ENCODE measurements at places on chromosomes 12 and 14.

- no peak for DNase-seq
Observed at GRCh38 chr12:114993165-114993564, 309.2 kb upstream of the TBX3 start.

GRCh38 chr12:132070298-132070697 lies 73.8 kb downstream of the DDX51 start:
- DNase-seq: no peak

DNA sequence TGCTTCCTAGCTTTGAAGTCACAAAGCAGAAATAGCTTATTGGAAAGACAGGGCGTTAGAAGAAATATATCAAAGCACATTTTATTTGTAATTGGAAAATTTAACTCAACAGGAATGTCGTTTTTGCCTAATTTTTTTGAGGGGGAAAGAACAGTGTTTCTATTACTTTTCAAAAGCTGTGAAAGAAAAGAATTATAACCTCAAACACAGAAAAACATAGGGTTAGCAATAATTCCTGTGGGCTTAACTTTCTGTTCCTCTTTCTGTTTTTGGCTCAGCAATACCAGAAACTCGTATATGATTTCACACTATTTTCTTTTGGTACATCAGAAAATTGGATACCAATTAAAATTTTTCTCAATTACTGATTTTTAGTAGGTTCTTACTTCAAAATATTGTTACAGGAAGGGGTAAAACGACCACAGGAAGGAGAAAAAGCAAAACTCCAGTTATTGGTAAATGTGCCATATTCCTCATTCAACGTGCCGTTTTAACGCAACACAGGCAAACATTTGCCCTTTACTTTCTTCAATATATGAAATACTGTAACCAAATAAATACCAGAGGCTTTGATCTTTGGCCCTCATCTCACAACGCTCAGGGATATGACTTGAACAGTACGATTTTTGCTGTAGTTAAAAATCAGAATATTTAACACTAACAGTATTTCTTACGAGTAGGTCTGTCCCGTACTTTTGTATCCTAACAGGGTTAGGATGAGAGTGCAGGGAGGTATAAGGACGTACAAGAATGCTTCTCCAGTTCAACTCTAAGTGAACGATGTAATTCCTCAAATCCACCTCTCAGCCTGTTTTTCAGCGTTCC lies 1.3 kb upstream of the RNU6-7 start:
- no peak for DNase-seq

DNA sequence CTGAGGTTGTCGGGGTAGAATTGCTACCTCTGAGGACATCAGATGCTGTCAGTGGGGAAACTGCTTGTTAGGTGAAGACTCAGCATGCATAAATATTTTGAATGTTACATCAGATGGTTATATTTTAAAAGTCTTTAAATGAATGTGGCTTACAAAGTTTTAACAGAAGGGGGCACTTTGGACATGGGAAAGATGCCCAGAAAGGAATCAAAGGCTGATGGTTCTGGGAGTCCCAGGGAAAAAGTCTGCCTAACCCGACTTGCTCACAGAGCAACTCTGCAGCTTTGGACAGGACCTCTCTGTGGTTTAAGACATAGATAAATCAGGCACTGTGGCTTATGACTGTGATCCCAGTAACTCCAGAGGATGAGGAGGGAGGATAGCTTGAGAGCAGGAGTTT lies 474.9 kb downstream of the ATP23 start:
- DNase-seq: peak; percentile 81

DNA sequence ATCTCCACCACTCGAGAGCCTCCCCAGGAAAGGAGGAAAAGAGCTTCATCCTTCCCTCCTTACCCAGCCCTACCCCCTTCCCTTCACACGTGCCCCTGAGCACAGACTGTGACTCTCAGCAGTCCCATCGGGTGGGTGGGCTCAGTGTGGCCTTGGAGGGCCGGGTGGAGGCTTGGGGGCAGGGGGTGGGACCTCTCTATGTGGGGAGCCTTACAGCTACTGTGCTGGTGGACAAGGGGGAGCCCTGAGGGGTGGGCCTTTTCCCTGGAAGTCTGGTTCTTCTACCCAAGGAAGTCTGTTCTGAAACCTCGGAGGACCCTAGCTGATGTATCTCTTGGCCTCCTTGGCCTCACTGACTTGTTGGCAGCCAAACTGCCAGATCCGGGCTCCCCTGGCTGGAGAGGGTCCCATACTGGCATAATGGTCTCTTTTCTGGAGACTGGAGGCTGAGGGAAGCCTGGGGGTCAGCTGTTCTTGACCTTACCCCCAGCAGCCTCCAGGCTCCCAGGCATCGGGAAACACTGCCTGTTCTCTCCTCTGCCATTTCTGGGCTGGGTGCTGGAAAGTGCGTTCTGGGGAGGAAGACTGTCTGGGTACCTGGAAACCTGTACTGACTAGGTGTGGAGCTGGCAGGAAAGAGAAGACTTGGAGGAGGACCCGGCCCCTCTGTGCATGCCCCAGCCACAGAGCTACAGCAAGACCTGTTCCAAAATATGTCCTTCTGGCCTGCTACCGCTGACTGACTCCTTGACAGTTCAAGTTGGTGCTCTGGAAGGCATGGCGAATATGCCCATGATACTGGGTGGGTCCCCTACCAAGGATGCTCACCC lies 7.6 kb downstream of the VASH1 start:
- DNase-seq: no peak

- no peak for DNase-seq
Observed at GRCh38 chr12:57110104-57111030, 795 bp downstream of the STAT6 start.

Measured in brain microvascular endothelial cell (primary cell).